Renal pelvis (tissue), 12 donors: ENCODE measurements at places on chromosomes 7 and 10. TPM values are rescaled to one million over a fixed set of nuclear protein-coding genes. Genes with fewer than 3 reads are reported as not detected.

DNA sequence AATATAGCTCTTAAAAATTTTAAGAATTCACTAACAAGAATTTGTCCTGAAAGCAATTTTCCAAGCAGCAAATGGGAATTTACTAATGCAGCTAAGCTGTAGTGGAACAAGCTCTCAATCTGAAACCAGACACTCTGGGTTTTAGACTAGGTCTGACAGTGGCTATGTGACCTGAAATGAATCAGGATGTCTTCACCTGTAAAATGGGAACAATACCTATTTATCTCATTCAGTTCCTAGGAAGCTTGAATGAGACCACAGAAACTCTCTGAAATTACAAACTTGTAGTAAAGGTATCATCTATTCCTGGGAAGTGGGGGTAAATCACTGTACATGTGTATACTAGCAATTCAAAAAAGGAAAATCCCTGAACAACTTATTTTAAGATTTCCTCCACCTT, 1.2 kb downstream of the DNAJC2 start:
- DNase-seq, result no peak

- DNase-seq, result no peak
Observed at GRCh38 chr10:43685744-43686143, 37.1 kb upstream of the ZNF32 start.

DNA sequence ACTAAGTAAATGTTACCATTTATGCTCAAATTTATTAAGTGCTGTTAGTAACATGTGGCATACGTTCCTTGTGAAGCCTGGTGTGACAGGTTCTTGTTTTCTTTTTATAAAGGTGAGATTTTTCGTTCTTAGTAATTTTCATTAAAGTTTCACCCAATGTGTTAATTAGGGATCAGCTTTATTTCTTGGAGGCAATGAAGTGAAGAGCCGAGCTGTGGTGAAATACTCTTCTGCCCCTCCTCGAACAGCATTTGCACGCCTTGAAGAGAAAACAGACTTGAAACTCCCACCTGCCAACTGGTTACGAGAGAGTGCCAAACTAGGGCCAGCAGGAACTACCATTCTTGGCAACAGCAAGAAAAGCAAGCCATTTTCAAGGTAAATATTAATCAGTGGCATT, 1.5 kb downstream of the EDRF1 start:
- DNase-seq, result no peak

GRCh38 chr10:103792547-103792946, 62.8 kb downstream of the SH3PXD2A start:
- DNase-seq, result no peak

DNA sequence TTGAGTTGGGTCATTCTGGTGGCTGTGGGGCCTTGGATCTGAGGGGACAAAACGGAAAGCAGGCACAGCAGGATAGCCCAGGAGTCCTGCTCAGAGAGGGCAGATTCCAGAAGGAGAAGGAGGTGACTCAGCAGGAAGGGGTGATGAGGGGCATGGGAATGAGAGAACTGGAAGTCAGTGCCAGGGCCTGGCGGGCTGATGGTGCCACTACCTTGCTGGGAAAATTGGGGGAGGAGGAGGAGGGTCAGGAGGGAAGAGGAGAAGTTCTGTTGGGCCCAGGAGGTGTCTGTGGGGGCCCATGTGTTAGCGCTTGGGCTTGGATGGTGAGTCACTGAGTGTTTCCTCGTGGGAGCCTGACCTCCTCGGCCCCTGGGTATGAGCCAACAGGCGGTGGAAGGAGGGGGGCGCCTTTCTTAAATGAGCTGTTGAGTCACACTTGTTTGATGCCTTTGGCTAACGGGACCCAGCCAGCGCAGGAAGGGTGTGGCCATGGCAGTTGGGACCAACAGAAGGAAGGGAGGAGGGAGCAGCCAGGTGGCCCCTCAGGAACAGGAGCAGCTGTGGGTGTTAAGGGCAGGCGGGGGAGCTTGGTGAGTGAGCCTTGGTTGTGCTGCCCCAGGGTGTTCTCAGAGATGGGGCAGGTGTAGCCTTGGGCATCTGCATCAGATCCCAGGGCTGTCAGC, 130.0 kb upstream of the BTBD16 start:
- DNase-seq, result no peak

The GOLGA7B gene
- polyA plus RNA-seq, result 0.45 TPM

DNA sequence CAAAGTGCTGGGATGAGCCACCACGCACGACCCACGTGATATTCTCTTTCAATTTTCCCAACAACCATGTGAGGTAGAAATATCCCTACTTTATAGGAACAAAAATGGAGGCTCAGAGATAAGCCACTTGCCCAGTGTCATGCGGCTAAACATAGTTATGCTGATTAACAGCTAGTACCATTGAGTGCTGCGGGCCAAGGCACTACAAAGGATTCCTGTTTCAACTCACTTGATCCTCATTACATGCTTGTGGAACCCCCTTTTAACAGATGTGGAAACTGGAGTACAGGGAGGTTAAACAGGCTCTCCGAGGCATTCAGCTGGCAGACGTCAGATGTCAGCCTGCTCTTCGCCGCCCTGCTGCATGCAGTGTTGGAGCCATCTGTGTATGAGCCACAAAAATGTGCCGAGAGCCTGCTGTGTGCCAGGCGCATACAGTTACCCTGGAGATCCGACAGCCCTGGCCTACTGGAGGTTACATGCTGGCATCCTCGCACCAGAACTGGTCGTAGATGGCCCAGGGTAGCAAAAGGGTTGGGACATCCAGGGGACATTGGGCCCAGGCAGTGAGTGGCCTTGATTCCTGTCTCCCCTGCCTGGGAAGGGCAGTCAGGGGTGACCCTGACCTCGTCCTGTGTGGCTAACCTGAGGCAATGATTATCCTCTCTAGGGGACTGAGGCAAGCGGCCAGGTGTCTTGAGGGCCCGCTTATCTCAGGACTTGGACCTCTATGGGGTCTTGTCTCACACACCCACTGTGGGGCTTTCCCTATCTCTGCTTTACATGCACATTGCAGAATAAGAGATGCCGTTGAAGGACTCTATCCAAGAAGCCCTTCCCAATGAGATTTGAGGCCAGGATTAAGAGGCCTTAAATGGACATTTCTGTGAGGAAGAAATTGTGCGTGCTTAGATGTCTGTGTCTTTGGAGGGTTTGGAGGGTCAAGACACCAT, 18.5 kb upstream of the SRGN start:
- no peak for DNase-seq

GRCh38 chr10:31804352-31804810, 124.2 kb downstream of the ARHGAP12 start:
- no peak for DNase-seq

DNA sequence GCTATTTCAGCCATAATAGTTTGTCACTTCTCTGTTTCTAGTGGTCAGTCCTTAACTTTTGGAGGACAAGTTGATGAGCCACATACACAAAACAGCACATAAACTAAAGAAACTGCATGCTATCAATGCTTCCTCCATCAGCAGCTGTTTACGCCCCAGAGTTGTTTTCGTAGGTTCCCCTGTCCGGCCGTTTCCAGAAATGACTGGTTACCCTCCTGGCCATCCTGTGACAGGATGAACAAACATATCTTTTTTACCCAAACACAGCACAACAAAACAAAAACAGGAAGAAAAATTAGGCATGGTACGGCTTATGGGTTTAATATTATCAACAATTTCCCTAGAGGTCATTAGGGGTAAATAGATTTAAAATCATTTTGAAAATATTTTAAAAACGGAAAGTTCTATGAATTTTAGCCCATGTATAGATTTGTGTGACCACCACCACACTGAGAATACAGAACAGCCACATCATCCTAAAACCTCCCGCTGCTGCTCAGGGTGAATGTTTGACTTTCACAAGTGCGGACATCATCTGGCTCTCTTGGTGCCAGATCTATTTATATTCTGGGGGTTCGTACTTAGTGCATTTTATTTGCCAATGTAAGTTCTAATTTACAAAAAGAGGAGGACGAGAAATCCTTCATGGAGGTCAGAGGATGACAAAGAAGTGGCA, 74.8 kb downstream of the HIPK2 start:
- no peak for DNase-seq

- DNase-seq, result no peak
Observed at GRCh38 chr10:131419797-131420196, 108.3 kb upstream of the TCERG1L start.

The TLX1 gene
- polyA plus RNA-seq, result not detected

DNA sequence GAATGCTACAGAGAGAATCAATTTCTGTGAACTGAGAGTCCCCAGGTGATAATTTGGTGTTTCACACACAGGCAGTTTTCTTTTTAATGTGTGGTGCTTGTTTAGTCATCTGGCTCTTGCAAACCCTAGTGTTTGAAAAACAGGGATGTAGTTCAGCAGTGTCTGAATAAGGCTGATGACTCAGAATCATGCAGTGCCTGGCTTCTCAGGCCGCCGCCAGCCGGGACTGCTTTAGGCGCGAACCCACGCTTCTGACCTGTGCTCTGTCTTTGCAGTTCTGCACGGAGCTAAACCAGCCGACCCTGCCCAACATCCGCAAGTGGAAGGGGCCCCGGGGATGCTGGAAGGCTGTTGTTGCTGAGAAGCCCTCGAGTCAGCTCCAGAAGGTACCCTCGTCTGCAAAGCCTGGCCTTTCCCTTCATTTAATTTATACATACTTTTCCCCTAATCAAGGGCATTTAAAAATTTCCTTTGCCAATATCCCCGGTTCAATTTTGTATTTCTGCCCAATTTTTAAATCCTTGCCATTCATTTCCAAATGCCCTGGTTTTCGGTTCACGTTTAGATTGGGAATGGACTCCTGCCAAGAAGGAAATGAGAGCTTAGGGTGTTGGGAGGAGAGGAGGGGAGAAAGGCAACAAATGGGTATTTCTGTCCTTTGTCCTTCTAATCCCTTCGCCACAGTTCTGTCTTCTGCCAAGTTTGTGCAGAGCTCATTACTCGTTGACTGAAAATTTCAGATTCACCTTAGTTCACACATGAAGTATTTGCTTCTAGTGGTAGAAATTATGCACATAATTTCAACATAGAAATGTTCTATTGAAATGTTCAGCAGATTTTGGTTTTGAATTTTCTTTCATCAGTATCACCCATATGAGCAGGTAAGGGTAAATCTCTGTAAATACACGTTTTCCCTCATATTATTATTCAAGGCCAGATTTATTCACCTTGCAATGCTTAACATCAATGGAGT, 108.5 kb upstream of the ANLN start:
- DNase-seq, result no peak

The ADAMTS14 gene
- 2.5 TPM for polyA plus RNA-seq

DNA sequence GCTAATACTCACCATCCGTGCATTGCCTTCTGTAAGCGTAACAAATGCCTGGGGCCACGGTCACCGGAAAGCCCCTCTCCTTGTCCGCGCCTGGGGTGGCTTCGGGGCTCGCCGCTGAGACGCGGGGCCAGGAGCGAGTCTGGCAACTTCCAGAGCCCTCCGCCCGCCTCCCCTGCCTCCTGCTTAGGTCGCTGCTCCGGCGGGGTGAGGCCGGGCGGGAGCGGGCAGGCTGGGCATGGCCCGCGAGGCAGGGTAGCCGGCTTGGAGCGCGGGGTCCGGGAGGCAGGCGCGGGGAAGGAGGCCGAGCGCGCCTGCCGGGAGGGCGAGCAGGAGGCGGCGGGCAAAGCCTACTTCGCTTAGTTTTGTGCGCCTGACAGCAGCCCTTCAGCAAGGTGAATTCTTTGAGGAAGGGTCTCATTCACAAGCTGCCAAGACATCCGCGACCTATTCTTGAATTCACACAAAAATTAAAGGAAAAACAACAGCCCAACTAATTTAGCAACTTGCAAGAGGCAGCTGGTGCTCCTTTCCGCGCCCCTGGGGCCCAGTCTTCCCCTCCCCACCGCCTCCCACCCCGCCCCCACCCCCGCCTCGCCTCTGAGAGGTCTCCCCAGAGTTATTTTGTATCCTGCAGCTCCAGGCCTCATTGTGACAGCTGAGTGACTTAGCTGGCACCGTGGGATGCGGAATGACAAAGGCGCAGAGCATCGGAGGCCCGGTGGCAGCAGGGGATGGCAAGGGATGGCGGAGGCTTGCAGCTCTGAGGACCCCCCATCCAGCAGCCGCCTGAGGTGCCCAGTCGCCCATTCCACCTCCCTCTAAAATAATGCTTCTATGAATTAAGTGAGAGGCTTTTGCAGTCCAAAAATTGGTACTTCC, 12.8 kb upstream of the KAT6B start:
- DNase-seq, result no peak
